Stimulated activated CD4-positive, alpha-beta T cell treated with anti-CD3 and anti-CD28 coated beads, Interleukin-1b, Interleukin-23, amount 100 ng/mL, for 1 hour (primary cell): ENCODE measurements at places on chromosomes 6 and 20.

DNA sequence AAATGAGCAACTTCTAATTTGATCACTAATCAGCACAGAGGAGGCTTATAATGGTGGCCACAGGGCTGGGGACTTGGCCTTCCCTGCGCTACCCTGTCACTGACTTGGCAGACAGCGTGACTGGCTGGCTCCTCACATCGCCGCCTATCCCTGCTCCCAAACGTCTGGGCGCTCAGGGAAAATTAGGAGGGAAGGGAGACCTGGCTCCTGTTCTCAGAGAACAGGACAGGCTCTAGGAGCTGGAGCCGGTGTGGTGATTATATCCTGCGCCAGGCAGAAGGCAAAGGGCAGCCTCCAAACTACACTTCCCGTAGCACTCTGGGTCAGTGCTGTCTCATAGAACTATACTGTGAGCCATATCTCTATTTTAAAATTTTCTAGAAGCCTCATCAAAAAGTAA lies 53.4 kb downstream of the VEGFA start:
- no peak for DNase-seq

- DNase-seq: no peak
These were observed 59.5 kb downstream of the VEGFA start for GRCh38 chr6:43829470-43829869.

- no peak for DNase-seq
These were observed 361.2 kb downstream of the UTRN start for GRCh38 chr6:144646093-144647056.

GRCh38 chr6:52555518-52556233 lies 21.2 kb downstream of the TRAM2 start:
- no peak for DNase-seq

DNA sequence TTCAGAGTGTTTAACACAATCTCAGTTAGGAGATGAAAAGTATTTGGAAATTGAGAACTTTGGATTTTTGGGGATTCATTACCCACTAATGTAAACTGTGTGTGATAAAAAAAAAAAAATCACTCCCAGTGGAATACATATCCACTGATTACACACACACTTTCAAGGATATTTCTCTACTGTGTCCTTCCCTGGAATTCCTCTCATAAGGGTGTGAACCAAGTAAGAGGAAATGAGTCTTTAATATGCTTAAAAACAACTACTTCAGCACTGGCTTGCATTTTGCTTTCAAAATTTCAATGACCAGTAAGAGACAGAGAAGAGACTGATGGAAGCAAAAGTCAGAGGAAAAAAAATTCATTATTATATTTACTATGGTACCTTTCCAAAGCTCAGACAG lies 24.5 kb upstream of the MYCT1 start:
- no peak for DNase-seq

DNA sequence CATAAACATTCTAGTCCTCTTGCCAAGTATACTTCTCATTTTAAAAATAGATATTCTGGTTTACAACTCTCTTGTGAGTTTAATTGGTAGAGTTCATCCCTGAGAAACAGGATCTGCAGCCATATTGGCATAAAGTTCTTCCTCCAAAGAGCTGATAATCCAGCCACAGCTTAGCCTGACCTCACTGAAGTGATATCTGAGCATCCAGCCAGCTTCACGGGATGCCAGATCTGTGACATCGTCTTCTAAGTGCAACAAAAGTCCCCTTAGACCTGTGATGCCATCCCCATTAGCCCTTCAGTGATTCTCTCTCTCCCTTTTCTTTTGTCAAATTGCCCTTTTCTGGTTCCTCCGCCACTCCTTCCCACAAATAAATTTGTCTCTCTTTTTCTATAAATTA lies 180.6 kb upstream of the STXBP5 start:
- DNase-seq: no peak

- no peak for DNase-seq
These were observed 9.9 kb upstream of the SLC17A3 start for GRCh38 chr6:25883991-25884390.

DNA sequence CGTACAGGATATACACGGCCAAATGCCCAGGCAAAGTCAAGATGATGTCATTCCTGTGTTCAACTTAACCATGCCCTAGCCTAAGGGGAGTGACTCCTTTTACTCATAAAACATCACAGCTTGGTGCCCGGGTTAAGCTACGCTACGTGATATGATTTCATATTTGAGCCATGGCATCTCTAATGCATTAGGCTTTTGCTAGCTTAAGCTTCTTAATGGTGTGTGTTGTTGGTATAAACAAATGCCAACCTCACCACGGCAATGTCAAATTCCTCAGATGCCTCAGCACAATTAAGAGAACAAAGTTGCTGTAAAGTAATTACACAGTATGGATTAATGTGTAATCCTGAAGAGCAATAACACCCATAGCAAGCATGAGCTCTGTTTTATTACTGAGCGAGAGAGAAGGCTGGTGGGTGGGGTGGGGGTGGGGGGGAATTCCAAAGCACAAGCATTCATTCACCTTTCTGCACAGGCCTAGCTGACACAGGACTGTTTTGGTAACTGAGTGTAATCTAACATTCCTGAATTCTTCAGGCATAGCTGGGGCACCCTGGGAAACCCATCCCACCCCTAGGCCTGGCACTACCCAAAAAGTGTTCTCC lies 44.7 kb upstream of the CNKSR3 start:
- DNase-seq: no peak

DNA sequence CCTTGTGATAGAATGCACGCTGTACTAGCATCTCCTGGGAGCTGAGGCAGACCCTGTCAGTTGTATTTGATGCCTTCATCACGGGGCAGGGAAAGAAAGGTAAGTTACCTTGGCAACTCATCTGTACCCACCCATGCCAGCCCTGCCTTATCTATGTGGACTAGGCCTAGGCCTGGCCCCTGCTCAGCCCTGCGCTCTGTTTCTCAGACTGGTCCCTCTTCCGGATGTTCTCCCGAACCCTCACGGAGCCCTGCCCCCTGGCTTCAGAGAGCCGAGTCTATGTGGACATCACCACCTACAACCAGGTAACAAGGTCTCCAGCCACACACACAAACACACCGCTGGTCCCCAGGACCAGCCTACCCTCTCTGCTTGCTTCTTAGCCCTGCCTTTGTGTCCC lies 4.2 kb downstream of the PIGT start:
- DNase-seq: no peak

DNA sequence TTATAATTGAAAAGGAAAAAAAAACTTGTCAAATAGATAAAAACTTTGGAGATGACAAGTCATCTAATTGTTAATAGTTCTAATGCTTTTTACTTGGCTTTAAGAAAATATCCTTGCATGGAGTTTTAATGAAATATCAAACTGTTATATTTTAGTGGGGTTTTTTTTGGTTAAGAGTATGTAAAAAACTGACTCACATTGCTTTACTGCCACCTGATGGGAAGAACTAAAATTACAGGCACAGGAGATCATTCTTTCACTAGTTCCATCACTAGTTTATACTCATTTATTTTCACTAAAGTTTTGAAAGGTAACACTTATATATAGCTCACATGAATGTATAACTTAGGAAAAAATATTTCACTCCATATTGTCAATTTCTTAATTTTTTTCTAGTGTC lies 309.1 kb downstream of the LMBRD1 start:
- DNase-seq: no peak

GRCh38 chr6:150177259-150177951 lies 34.6 kb downstream of the PPP1R14C start:
- DNase-seq: no peak

DNA sequence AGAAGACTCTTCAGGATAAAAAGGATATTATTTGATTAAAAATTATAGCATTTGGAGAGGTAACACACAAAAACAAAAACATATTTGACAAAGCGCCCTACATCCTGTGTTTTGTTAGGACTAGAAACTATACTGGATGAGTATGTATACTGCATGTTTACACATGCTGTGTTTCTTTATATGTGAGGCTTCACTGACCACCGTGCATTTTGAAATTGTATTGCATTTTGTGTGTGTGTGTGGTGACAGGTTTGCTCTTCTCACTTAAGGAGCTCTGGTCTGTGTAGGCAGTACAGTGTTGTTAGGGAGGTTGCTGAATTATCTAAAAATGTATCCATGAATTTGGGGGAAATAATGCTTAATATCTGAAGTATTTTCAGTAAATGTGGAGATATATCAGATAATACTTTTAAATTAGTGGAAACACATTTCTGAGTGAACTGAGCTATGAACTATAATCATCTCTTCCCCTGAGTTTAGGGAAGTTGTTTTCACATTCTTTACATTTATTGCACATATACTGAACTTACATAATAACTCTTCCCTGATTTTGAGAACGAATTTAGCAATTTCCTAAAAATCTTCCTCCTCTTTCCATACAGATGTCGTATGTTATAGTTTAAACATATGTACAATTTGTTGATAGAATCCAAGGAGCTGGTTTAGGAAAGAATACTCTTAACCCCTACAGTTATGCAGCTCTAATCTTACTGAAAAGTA lies 43.3 kb downstream of the TMEM170B start:
- DNase-seq: no peak
